Camera-type eye (tissue), 1 donor: ENCODE measurements at places on chromosomes 4 and X. TPM values are rescaled to one million over a fixed set of nuclear protein-coding genes. Genes with fewer than 3 reads are reported as not detected.

VSIG4 gene
- total RNA-seq, result 10.9 TPM

ARHGEF9 gene
- total RNA-seq, result 72.8 TPM

TRIM75 gene
- total RNA-seq, result not detected

NLGN4X gene
- total RNA-seq, result 39.9 TPM

MAP3K15 gene
- total RNA-seq, result 0.49 TPM

RHOXF2 gene
- not detected for total RNA-seq

SORCS2 gene
- 59.2 TPM for total RNA-seq

SPANXN4 gene
- not detected for total RNA-seq

DBET gene
- not detected for total RNA-seq

AMBN gene
- not detected for total RNA-seq

MID1 gene
- 70.7 TPM for total RNA-seq

MAMLD1 gene
- 5.6 TPM for total RNA-seq

EDNRA gene
- total RNA-seq, result 47.0 TPM

CXCL13 gene
- total RNA-seq, result 0.66 TPM

GPR143 gene
- total RNA-seq, result 11.9 TPM

RIPPLY1 gene
- total RNA-seq, result not detected

XIAP gene
- 54.2 TPM for total RNA-seq

ETDB gene
- not detected for total RNA-seq

UGT2B11 gene
- not detected for total RNA-seq

UFSP2 gene
- 60.0 TPM for total RNA-seq

CT55 gene
- not detected for total RNA-seq

CT45A2 gene
- not detected for total RNA-seq

ADGRA3 gene
- total RNA-seq, result 87.5 TPM
